ENCODE measurements at places on chromosomes 6 and 20.

DNA sequence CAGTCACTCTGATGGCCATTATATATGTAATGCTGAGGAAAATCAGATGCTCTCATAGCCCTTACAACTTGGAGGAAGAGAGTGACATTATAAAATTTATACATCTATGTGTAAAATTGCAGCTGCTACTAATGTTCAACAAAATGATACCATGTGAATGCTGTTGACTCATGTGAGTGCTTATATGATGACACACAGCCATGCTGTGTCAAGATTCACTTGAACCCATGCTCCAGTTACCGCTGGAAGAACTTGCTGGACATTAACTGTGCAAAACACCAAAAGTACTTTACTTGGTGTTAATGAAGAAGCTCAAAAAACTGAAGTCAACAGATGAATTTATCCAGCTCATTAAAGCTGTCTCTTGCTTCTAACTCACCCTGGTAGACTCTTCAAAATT is 318.9 kb upstream of the PLCB4 start:
- DNase-seq: no peak

- no peak for DNase-seq
Observed at GRCh38 chr6:147438758-147439528, 69.5 kb upstream of the SAMD5 start.

- no peak for DNase-seq
Observed at GRCh38 chr6:97459986-97460385, 177.0 kb upstream of the MMS22L start.

DNA sequence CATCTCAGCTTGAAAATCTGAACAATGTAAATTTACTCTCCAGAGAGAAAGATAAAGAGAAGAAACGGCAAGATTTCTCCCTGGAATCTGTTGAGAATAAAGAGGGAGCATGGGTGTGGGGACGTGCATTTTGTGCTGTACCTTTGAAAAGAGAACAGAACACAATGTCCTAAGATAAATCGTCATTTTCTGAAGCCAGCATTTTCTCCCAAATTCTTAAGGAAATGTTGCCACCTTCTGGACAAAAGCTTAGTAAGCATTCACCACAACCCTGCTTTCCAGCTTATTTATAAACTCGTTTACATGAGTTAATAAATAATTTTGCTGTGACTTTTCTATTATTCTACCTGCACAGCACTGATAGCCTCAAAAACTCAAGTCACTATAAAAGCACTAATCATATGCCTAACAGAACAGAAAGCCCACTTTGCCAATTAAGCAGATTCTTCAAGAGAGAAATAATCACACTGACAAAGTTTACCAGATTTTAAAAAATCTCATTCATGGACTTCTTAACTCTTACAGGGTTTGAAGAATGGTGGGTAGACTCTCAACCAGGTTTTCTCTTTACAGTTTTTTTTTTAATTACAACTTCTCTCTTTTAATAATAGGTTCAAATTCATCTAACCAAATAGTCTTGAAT is 155.8 kb downstream of the MBOAT1 start:
- DNase-seq: no peak

GRCh38 chr6:13026557-13026956 is 301.8 kb downstream of the TBC1D7 start:
- DNase-seq: no peak

GRCh38 chr6:21426841-21427490 is 166.6 kb upstream of the SOX4 start:
- DNase-seq: no peak

DNA sequence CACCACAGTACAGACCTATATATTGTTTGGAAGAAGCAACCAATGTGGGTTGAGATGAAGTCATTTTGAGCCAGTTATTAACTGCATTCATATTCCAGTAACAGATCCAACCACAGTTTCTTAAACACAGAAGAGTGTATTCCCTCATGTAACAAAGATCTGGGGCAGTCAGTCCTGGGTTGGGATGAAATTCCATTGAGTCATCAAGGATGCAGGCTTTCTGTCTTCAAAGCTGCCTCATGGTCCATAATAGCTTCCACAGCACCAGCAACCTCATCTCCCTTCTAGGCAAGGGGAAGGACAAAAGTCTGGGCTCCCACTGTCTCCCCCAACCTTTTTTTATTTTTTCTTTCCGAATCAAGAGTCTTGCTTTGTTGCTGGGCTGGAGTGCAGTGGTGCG is 2.9 kb upstream of the SOD2 start:
- DNase-seq: no peak

GRCh38 chr6:16139556-16139955 is 10.7 kb downstream of the MYLIP start:
- no peak for DNase-seq

DNA sequence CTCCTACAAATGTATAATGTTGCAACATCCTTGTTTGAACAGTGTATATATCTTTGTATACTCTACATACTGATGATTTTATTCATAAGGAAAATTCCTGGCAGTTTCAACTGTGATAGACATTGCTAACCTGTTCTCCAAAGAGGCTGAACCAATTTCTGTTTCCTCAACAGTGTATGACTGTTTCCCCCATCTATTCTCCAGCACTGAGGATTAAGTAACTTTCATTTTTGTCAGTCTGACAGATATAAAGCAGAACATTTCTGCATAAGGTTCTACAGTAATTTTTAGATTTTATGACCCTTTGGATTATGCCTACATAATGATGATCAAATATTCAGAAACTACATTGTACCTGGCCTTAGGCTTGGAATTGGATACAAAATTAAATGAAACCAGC is 9.9 kb downstream of the PPP1R16B start:
- DNase-seq: no peak

- DNase-seq: peak; percentile 68
Observed at GRCh38 chr20:10672624-10673127, 1.1 kb downstream of the JAG1 start.

GRCh38 chr6:165976684-165977083 is 191.0 kb downstream of the TBXT start:
- DNase-seq: no peak

GRCh38 chr6:140078561-140079125 is 704.2 kb upstream of the CITED2 start:
- no peak for DNase-seq

DNA sequence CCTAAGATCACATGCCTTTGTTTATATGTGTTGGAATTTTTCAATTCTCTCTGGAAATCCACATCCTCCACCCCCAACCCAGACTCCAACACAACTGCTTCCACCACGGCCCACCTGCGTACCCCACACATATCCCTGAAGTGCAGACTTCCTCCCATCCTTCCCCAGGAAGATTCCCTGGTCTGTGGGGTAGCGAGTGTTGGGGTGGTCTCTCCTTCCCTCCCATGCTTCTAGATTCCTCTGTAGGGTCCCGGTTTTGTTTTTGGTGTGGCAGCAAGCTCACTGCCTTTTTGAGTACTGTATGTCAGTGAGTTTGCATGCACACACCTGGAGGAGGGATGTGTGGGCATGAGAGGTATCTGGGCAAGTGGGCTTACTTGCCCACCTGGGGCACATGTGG is 127.6 kb downstream of the MRPL14 start:
- DNase-seq: no peak

GRCh38 chr6:111660531-111660930 is 54.9 kb upstream of the TRAF3IP2 start:
- no peak for DNase-seq

GRCh38 chr6:150310539-150310938 is 58.3 kb upstream of the IYD start:
- no peak for DNase-seq

GRCh38 chr6:13711324-13711732 is 307 bp downstream of the RANBP9 start:
- DNase-seq: no peak

DNA sequence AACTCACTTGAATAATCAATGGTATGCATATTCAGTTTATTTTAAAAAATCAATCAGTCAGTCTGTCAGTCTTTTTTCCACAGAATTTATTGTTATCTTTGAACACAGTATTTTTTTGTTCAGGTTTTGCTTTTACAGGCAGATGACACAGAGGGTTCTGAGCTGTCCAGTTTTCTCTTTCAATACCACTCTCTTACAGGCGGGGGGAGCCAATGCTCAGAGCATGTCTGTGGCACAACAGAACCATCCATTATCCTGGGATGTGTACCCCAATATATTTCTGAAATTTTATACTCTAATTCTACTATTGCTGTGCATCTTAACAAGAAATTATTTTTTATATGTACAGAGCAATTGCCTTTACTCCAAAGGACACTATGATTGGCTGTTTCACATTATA is 21.2 kb downstream of the ROS1 start:
- DNase-seq: no peak

- DNase-seq: no peak
Observed at GRCh38 chr6:15870333-15871043, 207.7 kb upstream of the DTNBP1 start.

DNA sequence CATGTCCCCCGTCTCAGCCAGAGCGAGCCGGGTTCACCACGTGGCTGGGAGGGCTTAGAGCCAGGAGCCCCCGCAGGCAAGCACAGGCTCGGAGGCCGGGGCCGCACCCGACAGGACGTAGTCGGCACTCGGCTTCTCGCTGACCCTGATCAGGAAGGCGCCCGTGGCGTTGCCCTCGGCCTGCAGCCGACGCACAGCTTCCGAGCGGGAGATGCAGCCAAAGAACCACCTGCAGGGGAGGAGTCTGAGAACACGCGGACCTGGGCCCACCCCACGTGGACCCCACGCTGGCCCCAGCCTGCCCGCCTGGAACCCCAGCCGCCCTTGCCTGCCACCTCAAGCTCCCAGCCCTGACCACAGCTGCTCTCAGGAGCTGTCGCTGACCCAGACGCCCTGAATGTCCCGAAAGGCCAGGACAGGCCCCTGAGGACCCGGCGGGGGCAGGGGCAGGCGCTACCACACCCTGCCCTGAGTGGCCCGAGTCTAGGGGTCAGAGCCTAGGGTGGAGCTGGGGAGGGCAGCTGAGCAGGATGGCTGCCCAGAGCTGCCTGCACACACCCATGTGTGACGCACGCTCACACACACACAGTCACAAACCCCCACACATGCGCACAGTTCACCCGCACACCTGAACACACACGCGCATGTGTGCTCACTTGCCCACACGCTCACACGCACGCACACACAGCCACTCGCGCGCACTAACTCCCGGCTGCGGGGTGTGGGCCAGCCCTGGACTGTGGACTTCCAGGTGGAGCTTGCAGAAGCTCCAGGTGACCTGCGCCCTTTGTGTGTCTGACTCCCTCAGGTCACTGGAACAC is 2.1 kb downstream of the PTK6 start:
- no peak for DNase-seq

GRCh38 chr20:31684153-31685015 is 38.3 kb downstream of the BCL2L1 start:
- DNase-seq: no peak

- DNase-seq: no peak
Observed at GRCh38 chr6:167470101-167470835, 145.4 kb downstream of the TTLL2 start.

GRCh38 chr6:106799031-106799894 is 169.9 kb downstream of the QRSL1 start:
- no peak for DNase-seq

GRCh38 chr6:105794239-105794638 is 291.9 kb upstream of the PRDM1 start:
- DNase-seq: no peak

GRCh38 chr20:38057351-38057972 is 23.9 kb downstream of the RPRD1B start:
- peak; percentile 80 for DNase-seq

DNA sequence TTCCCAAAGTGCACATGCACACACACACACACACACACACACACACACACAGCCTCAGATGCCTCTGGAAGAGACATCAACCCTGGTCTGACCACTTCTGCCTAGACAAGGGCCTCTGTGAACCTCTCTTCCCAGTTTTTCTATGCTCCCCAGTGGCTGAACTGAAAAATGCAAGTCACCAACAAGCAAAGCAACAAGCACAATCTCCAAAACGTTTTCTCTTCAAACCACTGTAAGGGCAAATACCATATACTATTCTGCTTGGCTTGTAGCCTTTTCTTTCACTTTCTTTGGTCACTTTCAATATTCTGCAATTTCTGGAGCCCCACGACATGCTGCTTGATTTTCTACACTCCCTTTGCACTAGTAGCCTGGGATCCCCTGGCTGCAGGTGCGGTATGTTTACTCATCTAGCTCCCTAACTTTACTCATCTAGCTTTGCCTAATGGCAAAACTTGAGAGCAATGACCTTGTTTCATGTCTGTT is 121.4 kb upstream of the DST start:
- DNase-seq: no peak

- DNase-seq: no peak
Observed at GRCh38 chr20:48326868-48327267, 500.9 kb downstream of the PREX1 start.

GRCh38 chr6:37460805-37461204 is 27.8 kb downstream of the CMTR1 start:
- DNase-seq: no peak

DNA sequence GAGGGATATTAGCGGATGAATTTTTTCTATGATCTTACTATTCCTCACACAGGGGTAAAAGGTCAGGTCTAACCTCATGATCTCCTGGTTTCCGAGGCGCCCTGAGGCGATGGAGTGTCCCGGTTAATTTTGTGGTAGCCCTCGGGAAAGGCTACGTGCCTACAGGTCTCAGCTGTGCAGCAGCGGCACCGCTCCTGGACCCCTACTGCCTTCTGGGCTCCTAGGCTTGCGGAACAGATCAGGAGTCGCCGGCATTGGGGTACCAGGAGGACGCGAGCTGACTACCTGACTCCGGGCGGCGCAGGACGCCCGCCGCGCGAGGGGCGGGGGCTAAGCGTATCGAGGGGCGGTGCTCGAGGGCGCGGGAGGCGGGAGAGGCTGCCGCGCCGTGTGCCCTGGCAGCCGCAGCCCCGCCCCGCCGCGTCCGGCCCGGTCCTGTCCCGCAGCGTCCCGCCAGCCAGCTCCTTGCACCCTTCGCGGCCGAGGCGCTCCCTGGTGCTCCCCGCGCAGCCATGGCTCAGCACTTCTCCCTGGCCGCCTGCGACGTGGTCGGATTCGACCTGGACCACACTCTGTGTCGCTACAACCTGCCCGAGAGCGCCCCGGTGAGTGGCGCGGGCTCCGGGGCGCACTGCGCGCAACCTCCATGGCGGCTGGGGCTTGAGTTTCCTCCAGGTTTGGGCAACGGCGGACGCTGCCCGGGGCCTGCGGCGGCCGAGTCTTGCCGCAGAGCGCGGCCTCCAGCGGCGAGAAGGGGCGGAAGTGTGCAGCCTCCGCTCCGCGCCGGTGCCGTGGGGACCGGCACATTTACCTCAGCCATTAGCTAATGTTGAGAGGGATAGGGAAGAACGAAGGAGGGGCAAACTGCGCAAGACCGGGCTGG is at the start of gene NT5DC1:
Gene NT5DC1, plus strand, starts transcription at position 435 of the 883 bp plus-strand sequence. Its CDS starts 78 bp downstream, at position 513.
- peak; percentile 91 for DNase-seq

DNA sequence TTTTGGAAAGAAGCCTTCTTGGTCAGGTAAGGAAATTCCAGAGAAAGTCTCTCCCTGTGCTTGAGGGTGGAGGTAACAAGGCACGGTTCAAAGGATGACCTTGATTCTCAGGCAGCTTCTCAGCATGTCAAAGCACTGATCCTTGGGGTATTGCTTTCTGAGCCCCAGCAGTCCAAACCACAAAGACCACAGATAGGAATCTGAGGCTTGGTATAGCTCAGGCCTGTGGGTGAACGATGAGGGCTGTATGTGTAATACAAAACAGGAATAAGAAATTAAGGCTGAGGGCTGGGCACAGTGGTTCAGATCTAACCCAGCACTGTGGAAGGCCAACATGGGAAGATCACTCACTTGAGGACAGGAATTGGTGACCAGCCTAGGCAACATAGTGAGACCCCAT is 70.2 kb upstream of the SLC22A1 start:
- DNase-seq: peak; percentile 16

- peak; percentile 39 for DNase-seq
Observed at GRCh38 chr20:49676581-49677291, 36.9 kb downstream of the B4GALT5 start.

GRCh38 chr6:149439626-149440025 is 39.6 kb downstream of the SUMO4 start:
- no peak for DNase-seq

Measured in stimulated activated CD4-positive, alpha-beta T cell treated with anti-CD3 and anti-CD28 coated beads, Interleukin-15, amount 100 ng/mL, for 24 hours (primary cell).